Osteocyte (in vitro differentiated cells): ENCODE measurements at places on chromosomes 3 and 15.
A peak's percentile ranks its signal among the peaks of the same experiment; 100 is the strongest.

GRCh38 chr3:192888190-192888589, 29.5 kb downstream of the MB21D2 start:
- no peak overlapping the region for H3K4me3 ChIP-seq
- no peaks in the 10 kb centered on the region for H3K27me3 ChIP-seq
- no peak for DNase-seq
- no peaks in the 10 kb centered on the region for H3K36me3 ChIP-seq

DNA sequence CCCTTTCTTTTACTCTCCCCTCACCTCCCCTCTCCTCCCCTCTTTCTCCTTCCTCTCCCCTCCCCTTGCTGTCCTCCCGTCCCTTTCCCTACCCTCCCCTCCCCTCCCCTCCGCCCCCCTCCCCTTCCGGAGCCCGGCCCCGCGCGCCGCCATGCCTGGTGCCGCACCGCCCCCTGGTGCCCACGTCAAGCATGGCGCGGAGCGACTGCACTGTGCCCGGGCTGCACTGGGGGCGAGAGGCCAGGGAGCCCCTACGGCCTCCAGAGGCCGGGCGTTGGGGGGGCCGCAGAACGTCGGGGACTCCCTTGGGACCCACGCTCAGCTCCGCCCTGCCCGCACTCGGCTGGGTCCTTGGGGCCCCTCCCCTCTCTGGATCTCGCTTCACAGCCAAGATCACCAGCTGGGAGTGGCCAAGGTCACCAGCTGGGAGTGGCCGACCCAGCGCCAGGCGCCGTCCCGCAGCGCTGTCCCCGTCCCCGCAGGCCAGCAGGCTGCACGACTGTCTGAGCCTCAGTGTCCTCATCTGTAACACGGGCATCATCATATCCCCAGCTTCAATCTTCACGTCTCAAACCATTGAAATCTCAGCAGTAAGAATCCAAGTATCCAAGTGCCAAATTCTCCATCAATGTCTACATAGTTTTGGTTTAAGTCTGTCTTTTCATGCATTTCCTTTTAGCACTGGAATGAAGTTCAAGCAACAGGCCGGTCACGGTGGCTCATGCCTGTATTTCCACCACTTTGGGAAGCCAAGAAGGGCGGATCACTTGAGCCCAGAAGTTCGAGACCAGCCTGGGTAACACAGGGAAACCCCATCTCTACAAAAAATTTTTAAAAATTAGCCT, 42.5 kb downstream of the TPRA1 start:
- peak overlapping the region; percentile 33 for H3K27ac ChIP-seq
- H3K4me1 ChIP-seq: peaks cover 14% of the 10 kb centered on the region
- H3K4me3 ChIP-seq: peak overlapping the region; percentile 70
- H3K36me3 ChIP-seq: no peaks in the 10 kb centered on the region

DNA sequence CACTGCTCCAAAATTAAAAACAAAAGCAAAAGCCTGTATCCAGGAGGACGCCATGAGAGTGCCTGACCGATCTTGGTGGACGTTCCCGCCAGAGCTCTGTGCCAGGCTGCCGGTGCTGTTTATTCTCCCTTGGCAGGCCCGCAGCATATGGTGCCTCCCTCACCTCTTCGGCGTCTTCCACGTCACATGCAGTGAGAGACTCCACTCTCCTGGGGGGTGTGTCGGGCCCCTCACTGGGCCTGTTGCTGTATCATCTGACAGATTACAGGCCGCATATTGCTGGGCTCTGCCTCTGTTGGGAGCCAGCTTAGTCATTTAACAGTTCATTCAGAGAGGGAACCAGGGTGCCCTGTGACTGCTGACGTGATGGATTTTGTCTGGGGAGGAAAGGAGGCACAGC, 86.4 kb upstream of the ARRDC4 start:
- no peak for DNase-seq
- H3K27ac ChIP-seq: no peak overlapping the region
- no peaks in the 10 kb centered on the region for H3K27me3 ChIP-seq
- no peaks in the 10 kb centered on the region for H3K4me1 ChIP-seq
- no peak overlapping the region for H3K4me3 ChIP-seq

- DNase-seq: no peak
- no peak overlapping the region for H3K4me3 ChIP-seq
- H3K36me3 ChIP-seq: peaks cover 26% of the 10 kb centered on the region
Measured at GRCh38 chr15:68149059-68149458, 56.1 kb downstream of the CALML4 start.
